ENCODE measurements at places on chromosomes 12 and 14.

DNA sequence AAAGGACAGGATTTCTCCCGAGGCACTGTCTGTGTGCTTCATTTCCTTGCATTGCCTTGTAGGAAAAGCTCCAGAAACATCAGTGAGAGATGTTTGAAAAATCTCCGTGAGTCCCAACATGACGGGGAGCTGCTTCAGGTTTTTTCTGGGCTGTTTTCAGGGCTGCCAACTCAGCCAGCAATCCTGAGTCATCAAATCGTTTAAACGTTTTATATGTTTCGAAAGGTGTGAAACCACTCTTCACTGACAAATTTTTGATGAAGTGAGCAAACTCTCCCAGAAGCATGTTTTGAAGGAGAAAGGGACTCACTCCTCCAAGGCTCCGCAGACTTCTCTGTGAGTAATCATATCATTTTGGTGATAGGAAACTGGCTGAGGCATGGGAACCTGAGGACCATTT is 240.5 kb downstream of the TMEM132C start:
- DNase-seq = no peak

GRCh38 chr12:28327722-28328121 is 137.5 kb downstream of the CCDC91 start:
- no peak for DNase-seq

- no peak for DNase-seq
Measured at GRCh38 chr12:25257590-25258324, 7.0 kb upstream of the KRAS start.

- peak; percentile 38 for DNase-seq
Measured at GRCh38 chr12:24045816-24046257, 96.4 kb upstream of the SOX5 start.

GRCh38 chr14:103423050-103423461 is 37.8 kb downstream of the MARK3 start:
- DNase-seq = peak; percentile 45

DNA sequence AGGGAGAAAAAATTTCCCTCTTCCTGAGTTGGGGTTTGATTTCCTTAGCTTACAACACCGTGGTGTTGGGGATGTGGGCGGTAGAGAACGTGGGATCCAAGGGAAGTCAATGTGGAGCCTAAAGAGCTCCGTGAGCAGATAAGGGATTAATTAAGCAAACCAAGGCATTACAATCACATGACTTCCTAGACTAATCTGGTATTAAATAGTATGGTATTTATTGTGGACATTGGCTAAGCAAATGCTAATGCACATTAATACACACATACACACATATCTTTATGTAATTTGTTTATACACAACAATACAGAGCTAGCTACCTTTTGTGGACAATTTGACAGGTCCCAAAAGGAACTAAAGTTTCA is 791 bp upstream of the RNF41 start:
- DNase-seq = no peak

DNA sequence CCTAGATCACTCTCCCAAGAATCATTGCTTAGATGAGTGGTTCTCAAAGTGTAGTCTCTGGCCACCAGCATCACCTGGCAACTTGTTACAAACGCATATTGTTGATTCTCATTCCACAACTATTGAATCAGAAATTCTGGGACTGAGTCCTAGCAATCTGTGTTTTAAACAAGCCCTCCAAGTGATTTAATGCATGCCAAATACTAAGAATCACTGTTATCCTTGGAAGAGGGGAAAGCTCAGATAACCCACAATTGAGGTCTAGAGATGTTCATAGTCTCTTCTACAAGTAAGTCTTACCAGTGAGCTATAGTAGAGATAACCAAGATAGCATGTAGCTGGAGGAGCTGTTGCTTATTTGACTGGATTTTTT is 666.6 kb downstream of the DIO2 start:
- DNase-seq = no peak

- DNase-seq = peak; percentile 31
Measured at GRCh38 chr14:65373671-65374039, 38.9 kb upstream of the FUT8 start.

- no peak for DNase-seq
Measured at GRCh38 chr12:41287500-41288141, 99.5 kb downstream of the PDZRN4 start.

DNA sequence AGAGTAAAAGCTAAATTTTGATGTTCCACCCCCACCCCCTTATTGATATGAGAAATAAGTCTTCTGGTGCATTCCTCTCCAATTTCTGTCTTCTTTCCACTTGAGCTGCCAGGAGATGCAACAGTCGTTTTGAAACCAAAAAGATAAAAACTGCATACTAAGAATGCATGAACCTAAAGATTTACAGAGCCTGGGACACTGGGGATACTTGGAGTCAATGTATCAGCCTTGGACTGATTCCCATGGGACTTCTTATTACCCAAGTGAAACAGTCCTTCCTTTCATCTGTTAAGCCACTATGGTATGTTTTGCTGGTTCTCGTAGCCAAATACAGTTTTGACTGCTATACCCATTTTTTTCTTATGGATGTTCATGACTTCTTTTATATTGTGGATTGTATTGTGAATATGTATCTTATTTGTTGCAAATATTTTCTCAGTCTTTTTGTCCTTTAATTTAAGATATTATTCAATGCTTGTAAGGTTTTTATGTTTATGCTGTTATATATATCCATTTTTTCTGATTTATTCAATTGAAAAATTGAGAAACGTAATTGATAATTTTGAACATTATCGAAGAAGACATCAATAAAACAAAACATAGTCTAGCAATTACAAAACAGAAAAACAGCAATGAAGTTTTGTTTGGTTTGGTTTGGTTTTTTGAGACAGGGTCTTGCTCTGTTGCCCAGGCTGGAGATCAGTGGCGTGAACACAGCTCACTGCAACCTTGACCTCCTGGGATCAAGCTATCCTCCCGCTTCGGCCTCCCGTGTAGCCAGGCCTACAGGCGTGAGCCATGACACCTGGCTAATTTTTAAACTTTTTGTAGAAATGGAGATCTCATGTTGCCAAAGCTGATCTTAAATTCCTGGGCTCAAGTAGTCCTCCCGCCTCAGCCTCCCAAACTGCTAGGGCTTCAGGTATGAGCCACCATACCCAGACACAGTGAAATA is 85.4 kb upstream of the ETV6 start:
- DNase-seq = no peak

DNA sequence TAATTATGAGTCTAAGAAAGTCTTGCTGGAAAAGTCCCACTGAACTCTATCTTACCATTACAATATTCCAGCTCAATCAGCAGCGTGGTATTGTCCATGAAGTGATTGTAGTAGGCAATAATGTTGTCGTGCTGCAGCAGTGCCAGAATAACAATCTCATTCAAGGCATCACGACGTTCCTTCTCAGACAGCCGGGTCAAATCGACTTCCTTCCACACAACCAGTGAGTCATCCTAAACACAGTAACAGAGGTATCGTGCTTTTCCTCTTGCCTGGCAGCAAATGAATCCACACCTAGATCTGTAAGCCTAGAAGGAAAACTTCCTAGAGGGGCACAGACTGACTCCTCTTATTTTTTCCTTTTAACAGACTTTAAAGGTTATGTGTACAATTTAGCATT is 2.9 kb downstream of the NEK9 start:
- DNase-seq = peak; percentile 83

- DNase-seq = no peak
Measured at GRCh38 chr14:53167602-53168328, 14.6 kb upstream of the DDHD1 start.

GRCh38 chr14:103657471-103657870 is 28.5 kb downstream of the KLC1 start:
- DNase-seq = peak; percentile 92

GRCh38 chr14:102965282-102965681 is 42.8 kb downstream of the AMN start:
- DNase-seq = no peak

- no peak for DNase-seq
Measured at GRCh38 chr12:11728154-11728755, 78.8 kb downstream of the ETV6 start.

DNA sequence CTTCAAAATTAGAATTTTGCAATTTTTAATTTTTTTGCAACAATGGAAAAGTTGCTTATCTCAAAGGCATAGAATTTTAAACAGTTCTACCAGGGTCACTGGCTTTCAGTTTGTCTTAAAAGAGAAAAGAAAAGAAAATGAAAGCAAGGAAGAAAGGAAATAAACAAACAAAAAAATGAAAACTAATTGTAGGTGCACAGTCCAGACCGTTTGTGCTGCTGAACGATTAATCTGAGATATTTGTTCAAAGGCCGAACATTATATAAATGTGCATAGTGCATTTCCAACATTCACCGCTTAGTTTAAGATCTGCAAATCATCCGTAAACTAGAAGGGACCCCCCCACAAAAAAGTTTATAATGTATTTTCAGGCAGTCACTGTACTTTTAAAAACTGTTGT is 5.5 kb upstream of the OTX2 start:
- DNase-seq = no peak

GRCh38 chr12:55718624-55719275 is 1.4 kb upstream of the RDH5 start:
- no peak for DNase-seq

DNA sequence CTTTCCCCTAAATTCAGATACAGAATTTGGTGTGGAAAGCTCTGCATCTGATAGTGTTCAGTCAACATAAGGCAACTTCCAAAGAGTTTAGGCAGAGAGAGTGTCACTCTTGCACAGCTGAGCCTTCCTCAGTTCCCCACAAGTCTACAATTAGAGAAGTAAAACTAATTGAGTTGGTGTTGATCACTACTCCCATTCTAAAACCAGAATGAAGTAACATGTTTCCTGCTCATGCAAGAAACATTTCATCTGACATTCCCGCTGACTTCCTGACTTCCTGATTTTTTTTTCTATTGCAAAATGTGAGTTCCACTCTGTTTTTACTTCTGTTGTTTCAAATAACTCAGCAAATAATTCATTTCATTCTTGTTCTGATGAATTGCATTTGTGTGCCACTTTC is 271.0 kb downstream of the ALG10B start:
- DNase-seq = no peak

GRCh38 chr14:39218171-39218769 is 15.4 kb upstream of the MIA2 start:
- no peak for DNase-seq

DNA sequence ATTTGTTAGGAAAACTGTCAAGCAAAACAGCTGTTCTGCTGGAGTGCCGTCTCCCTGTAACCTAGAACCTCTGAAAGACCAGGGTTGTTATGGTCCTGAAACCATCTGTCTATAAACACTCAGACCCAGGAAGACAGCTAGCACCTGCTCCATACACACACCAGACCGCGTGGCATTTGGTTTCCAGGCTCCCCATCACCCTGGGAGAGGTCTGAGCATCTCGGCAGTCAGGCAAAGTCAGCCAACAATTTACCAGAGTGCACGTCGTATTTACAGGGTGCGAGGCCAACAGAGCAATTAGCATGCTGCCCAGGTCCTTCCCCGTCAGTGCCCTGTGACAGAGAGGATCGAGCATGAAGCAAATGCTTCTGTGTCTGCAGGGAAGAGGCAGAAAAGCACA is 272.5 kb downstream of the SLC15A4 start:
- no peak for DNase-seq

DNA sequence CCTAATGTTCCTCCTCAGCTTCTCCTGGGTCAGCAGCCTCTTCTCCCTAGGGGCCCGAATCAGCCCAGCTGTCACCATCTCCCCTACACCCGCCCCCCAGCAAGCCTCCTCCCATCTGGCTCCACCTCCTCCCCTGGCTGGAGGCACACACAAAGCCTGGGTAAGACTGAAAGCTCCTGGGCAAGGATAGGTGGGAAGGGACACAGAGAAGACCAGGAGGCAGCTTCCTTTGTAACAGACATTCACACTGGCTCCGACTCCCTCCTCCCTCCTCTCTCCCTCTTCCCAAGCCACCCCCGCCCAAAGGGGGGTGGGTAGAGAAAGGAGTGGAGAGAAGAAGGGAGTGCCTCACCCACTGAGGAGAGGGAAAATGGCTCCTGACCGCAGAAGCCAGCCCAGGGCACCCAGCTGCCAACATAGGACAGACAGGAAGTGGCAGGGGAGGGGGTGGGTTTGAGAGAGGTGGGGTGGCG is 4.0 kb downstream of the CHD4 start:
- DNase-seq = peak; percentile 78

GRCh38 chr12:54654926-54655325 is 6.8 kb upstream of the DCD start:
- no peak for DNase-seq
